ENCODE measurements at places on chromosomes 11 and 22.
A peak's percentile ranks its signal among the peaks of the same experiment; 100 is the strongest.

- no peaks in the 10 kb centered on the region for H3K27me3 ChIP-seq
- H3K4me1 ChIP-seq = peaks cover 8% of the 10 kb centered on the region
- H3K27ac ChIP-seq = peak overlapping the region; percentile 86
- no peaks in the 10 kb centered on the region for H3K36me3 ChIP-seq
Observed at GRCh38 chr22:19568337-19569275, 44.4 kb upstream of the CLDN5 start.

GRCh38 chr22:49017482-49018329 lies 810.0 kb downstream of the BRD1 start:
- H3K4me3 ChIP-seq = no peak overlapping the region
- peaks cover 11% of the 10 kb centered on the region for H3K4me1 ChIP-seq
- no peaks in the 10 kb centered on the region for H3K27me3 ChIP-seq
- DNase-seq = no peak
- peak overlapping the region; percentile 87 for H3K27ac ChIP-seq

GRCh38 chr11:102664001-102664752 lies 39.0 kb upstream of the MMP20 start:
- H3K36me3 ChIP-seq = no peaks in the 10 kb centered on the region
- H3K4me3 ChIP-seq = no peak overlapping the region
- H3K27ac ChIP-seq = no peak overlapping the region
- peaks cover 4% of the 10 kb centered on the region for H3K27me3 ChIP-seq
- no peak for DNase-seq
- no peaks in the 10 kb centered on the region for H3K4me1 ChIP-seq

GRCh38 chr11:46421257-46421880 lies 29.8 kb upstream of the CHRM4 start:
- peaks cover 5% of the 10 kb centered on the region for H3K4me1 ChIP-seq
- H3K27me3 ChIP-seq = no peaks in the 10 kb centered on the region
- H3K36me3 ChIP-seq = peaks cover 6% of the 10 kb centered on the region
- peak; percentile 31 for DNase-seq

- DNase-seq = no peak
- H3K36me3 ChIP-seq = no peaks in the 10 kb centered on the region
- no peak overlapping the region for H3K27ac ChIP-seq
- no peak overlapping the region for H3K4me3 ChIP-seq
- no peaks in the 10 kb centered on the region for H3K27me3 ChIP-seq
- H3K4me1 ChIP-seq = no peaks in the 10 kb centered on the region
Observed at GRCh38 chr22:30837531-30837930, 131.0 kb downstream of the MORC2 start.

- no peak overlapping the region for H3K27ac ChIP-seq
- H3K36me3 ChIP-seq = peaks cover 70% of the 10 kb centered on the region
- no peaks in the 10 kb centered on the region for H3K27me3 ChIP-seq
- H3K4me3 ChIP-seq = no peak overlapping the region
- H3K4me1 ChIP-seq = peaks cover 16% of the 10 kb centered on the region
Observed at GRCh38 chr22:46707827-46708570, 30.1 kb downstream of the CERK start.

- DNase-seq = no peak
- H3K27ac ChIP-seq = no peak overlapping the region
- no peaks in the 10 kb centered on the region for H3K4me1 ChIP-seq
- no peak overlapping the region for H3K4me3 ChIP-seq
- H3K27me3 ChIP-seq = no peaks in the 10 kb centered on the region
- no peaks in the 10 kb centered on the region for H3K36me3 ChIP-seq
Observed at GRCh38 chr11:21119411-21119810, 450.0 kb downstream of the NELL1 start.

DNA sequence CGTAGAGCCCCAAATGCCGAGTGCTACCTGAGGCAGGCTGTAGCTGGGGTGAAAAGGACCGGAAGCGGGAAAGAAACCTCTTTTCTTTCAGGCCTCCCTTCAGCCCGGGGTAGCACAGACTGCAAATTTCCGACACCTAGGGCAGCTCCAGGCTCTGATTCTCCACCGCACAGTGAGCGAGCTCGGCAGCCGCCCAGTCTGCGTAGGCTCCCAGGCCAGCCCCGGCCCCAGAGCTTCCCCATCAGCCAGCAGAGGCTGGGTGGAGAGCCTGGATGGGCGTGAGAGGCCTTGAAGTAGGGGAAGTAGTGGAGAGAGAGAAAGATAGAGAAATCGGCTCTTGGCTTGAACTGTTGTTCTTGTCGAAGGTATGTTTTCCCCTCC lies 9.3 kb upstream of the PAX6 start:
- peaks cover 82% of the 10 kb centered on the region for H3K27me3 ChIP-seq
- H3K4me3 ChIP-seq = no peak overlapping the region
- H3K27ac ChIP-seq = no peak overlapping the region
- H3K36me3 ChIP-seq = no peaks in the 10 kb centered on the region
- peaks cover 28% of the 10 kb centered on the region for H3K4me1 ChIP-seq

- no peaks in the 10 kb centered on the region for H3K4me1 ChIP-seq
- H3K4me3 ChIP-seq = no peak overlapping the region
- H3K27me3 ChIP-seq = peaks cover 16% of the 10 kb centered on the region
- H3K27ac ChIP-seq = no peak overlapping the region
Observed at GRCh38 chr22:23553438-23553837, 26.7 kb downstream of the IGLL1 start.
